ENCODE measurements at places on chromosomes 12 and 14.

DNA sequence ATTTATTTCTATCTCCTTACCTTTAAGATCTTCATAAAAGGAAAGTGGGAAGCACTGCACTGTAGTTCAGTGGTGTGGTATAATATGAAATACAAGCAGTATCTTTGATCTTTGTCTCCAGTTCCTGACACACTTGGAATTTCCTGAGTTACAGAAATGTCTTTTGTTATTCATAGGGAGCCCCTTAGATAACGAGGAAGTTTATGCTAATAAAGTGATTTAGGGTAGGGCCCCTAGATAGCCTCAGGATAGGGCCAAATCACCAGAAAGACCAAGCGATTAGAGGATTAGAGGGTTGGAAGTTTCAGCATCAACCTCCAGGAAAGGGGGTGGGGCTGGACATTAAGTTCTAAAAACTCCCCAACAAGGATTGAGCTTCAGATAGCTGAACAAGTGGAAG, 29.9 kb upstream of the DDHD1 start:
- no peak for DNase-seq

DNA sequence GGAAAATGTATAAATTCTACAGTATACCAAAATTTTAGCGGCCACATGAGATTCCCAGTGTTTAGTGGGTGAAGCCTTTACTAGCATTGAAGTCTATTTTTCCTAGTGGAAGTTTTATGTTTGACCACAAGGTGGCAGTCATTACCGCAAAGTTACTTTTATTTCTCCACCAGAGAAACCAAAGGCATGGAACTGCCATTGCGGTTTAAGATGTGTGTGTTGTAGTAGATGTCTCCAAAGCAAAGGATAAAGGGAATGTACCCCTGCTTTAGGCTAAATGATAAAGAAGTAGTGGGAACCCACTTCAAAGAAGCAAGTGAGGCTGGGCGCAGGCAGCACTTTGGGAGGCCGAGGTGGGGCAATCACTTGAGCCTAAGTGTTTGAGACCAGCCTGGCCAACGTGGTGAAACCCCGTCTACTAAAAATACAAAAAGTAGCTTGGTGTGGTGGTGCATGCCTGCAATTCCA, 140.5 kb downstream of the PRKCH start:
- DNase-seq, result peak; percentile 69

- no peak for DNase-seq
These were observed 38.9 kb upstream of the LRP6 start for GRCh38 chr12:12305568-12306300.

DNA sequence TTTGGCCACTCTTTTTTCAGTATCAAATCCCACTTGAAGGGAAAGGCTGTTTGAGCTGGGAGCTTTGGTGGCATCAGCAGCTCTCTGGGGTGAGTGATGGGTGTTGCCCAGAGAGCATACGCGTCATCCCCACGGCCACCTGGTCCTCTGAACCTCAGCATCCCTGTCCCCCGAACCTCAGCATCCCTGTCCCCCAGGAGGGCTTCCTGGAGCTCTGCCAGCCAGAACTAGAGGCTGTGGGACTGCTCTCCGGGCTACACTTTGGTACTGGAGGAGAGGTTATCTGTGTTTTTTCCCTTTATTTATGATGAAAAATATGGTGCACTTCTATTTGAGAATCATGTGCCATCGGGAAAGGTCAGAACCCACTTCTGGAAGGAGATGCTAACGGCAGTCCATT, 131.5 kb upstream of the RTL1 start:
- DNase-seq, result no peak

DNA sequence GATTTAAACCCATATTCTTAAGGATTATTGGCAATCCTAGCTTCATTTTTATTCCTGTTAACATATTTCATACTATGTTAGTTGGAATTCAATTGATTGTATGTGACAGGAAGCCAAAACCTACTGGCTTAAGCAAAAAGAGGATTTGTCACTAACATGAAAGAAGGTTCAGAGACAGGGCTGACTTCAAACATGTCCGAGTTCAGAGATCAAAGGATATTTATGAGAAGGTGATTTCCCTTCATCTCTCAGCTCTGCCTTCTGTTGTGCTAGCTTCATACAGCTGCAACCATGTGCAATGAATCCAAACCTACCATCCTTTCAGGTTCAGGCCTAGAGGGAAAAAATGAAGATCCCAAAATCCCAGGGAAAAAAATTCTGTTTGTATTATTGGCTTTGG, 349.7 kb downstream of the ATP23 start:
- no peak for DNase-seq

GRCh38 chr12:111010061-111010460, 89.7 kb upstream of the MYL2 start:
- DNase-seq, result no peak

GRCh38 chr12:71610031-71610795, 53.4 kb downstream of the ZFC3H1 start:
- DNase-seq, result no peak

GRCh38 chr14:75604979-75605851, 26.8 kb downstream of the FLVCR2 start:
- DNase-seq, result no peak

DNA sequence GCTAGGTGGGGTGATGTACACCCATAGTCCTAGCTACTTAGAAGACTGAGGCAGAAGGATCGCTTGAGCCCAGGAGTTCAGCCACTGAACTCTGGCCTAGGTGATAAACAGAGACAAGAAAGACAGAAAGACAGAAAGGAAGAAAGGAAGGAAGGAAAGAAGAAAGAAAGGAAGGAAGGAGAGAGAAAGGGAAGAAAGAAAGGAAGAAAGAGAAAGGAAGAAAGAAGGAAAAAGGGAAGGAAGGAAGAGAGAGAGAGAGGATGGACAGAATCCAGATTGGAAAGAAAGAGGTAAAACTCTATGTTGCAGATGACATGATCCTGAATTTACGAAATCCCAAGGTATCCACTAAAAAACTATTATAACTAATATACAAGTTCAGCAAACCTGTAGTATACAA, 8.2 kb downstream of the INTS13 start:
- DNase-seq, result no peak

- no peak for DNase-seq
These were observed 189.9 kb upstream of the CNTN1 start for GRCh38 chr12:40502322-40502721.

DNA sequence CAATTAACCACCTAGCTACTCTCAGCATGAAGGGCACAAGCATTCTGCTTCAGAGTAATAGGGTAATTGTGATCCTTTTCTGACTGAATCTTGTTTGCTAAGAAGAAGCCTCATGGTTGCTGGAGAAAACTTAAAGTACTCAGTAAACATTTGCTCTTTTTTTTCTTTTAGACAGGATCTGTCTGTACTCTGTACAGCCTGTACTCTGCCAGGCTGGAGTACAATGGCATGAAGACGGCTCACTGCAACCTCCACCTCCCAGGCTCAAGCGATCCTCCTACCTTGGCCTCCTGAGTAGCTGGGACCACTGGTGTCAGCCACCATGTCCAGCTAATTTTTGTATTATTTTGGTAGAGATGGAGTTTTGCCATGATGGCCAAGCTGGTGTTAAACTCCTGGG, 12.4 kb downstream of the PPP1R13B start:
- no peak for DNase-seq

DNA sequence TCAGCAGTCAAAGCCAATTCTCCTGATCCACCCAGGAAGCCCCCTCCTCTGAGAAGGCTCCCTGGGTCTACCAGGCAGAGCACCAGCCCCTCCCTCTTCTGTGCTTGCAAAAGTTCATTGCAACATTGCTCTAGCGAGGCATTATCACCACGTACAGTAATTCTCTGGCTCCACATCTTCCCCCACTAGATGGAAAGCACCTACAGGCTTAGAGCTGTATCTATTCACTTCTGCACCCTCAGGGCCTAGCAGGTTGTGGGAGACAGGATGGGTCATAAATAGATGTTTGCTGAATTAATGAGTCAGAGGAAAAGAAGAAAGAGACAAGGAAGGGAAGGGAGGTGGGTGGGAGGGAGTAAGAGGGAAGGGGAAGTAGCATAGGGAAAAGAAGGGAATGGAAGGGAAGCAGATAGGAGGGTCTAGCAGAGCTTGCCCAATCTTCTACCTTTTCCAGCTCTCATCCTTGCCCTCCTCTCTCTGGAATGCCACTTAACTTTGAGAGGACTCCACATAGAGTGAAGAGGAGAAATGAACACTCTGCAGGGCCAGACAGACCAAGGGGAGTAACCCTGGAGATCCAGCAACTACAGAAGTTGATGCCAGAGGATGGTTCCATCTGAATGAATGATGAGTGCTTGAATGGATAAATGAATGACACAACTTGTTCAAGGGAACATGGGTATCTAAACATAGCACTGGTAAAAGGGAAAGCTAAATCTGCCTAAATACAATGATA, 42.0 kb upstream of the NT5DC3 start:
- no peak for DNase-seq

- peak; percentile 30 for DNase-seq
These were observed 102.0 kb downstream of the EGLN3 start for GRCh38 chr14:33848706-33849454.

DNA sequence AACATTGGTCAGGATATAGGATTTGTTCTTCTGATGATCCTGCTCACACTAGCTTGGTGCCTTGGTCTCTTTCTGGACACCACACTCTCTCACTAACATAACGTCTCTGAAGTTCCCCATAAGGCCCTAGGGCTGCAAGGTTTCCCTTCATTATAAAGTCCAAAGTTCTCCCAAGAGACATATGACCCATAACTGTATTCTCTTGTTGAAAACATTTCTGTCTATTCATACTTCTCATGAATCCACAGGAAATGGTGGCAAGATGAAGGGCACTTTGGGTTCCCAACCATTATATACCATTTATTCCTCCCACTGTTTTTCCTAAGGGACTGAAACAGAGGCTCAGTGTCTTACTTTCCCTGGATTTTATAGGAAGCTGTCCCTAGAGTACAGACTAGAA, 37.1 kb upstream of the KITLG start:
- no peak for DNase-seq

DNA sequence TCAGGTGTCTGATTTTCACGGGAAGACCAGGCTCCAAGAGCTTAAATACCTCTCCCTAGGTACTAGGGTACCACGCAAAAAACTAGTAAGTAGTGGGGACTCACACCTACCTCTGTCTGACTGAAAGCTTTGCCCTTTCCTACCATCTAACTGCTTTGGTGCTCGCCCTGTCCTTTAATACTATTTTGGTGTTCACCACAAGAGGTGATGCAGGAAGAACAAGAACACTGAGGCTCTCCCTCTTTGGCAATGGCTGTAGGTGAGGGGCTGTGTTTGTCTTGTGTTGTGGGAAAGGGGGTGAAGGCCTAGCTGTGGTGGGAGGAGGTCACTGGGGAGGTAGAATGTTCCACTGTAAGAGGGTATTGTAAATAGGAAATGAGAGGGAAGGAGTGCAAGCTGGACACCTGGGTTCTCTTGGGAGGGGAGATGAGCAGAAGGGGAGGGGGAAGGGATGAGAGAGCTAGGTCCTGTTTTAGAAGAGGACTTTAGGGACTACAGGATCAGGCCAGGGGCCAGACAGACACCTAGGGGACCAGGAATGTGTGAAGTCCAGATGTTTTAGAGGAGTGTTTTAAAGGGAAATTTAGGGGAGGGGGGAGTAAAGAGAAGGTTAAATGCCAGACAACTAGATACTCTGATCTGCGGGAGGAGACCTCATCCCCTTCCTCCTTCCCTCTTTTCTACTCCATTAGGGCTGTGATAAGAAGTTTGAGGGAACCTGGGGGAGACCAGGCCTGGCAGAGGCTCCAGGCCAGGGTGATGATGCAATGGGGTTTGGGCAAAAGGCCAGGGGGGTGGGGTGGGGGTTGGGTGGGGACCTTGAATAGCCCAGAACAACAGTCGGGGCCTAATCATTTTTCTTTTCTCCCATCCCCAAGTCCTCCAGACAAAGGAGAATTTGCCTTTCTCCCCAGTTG, 2.1 kb downstream of the ITGA5 start:
- no peak for DNase-seq

- peak; percentile 40 for DNase-seq
These were observed 1.0 kb upstream of the TESC start for GRCh38 chr12:117100251-117100650.

GRCh38 chr12:131860472-131861260, 32.5 kb downstream of the MMP17 start:
- peak; percentile 61 for DNase-seq

DNA sequence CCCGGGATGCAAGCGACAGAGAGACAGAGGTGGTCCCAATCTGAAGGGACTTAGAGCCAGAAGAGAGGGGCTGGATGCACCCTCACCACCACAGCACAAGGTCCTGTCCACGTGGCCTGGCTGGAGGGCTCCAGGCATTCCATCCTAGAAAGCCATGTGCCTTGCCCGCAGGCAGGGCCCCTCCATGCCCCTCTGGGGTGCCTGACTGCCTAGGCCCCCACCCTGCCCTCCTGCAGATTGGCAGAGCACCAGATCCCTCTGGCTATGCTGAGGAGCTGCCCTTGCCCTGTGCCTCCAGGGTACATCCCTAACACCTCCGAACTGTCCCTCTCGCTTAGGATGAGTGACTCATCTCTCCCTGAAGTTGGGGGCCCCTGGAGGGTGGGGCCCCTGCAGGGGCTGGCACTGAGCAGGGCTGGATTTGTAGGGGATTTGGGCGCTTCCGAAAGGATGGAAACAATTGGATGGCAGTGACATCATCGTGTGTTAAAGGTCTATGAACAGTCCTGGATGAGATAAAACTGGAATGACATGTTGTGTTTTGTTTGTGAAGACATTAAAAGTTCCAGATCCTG, 50.9 kb downstream of the CHGA start:
- DNase-seq, result no peak

- DNase-seq, result no peak
These were observed 11.1 kb downstream of the EPS8 start for GRCh38 chr12:15778126-15778525.

DNA sequence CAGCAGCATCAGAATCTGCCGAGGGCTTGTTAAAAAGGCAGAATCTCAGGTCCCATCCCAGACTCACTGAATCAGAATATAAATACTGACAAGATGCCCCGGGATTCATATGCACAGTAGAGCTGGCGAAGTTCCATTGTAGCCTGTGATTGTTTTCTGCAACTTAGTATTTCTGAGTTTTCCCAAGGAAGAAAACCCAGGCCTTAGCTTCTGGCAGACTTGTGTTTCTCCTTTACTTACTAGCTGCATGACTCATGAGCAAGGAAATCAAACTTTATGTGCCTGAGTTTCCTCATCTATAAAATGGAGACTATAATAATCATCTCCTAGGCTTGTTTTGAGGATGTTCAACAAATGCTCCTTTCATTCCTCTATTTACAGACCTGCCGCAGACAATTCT, 278.5 kb upstream of the PLEKHG7 start:
- DNase-seq, result no peak

- DNase-seq, result no peak
These were observed 910.4 kb downstream of the VRK1 start for GRCh38 chr14:97707603-97708002.

DNA sequence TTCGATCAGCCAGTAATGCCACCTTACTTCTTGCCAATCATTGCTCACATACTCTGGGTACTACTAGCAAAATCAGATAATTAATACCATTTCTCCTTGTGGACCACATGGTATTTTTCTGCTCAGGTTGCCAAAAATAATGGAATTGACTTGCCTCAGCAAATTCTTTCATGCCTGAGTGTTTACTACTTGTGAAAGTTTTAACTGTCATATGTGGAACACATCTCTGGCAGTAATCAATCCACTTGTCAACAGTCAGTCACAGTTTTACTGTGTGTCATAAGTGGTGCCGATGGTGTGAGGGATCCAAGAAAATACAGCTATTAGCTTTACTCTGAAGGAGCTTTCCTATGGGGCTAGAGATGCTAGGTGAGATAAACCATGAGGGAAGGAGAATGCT, 55.3 kb upstream of the ATF1 start:
- DNase-seq, result no peak

GRCh38 chr14:42407153-42407552, 800.5 kb downstream of the LRFN5 start:
- DNase-seq, result no peak

GRCh38 chr14:101937926-101938767, 26.2 kb upstream of the DYNC1H1 start:
- DNase-seq, result no peak
